ENCODE measurements at places on chromosomes 1 and 21.

DNA sequence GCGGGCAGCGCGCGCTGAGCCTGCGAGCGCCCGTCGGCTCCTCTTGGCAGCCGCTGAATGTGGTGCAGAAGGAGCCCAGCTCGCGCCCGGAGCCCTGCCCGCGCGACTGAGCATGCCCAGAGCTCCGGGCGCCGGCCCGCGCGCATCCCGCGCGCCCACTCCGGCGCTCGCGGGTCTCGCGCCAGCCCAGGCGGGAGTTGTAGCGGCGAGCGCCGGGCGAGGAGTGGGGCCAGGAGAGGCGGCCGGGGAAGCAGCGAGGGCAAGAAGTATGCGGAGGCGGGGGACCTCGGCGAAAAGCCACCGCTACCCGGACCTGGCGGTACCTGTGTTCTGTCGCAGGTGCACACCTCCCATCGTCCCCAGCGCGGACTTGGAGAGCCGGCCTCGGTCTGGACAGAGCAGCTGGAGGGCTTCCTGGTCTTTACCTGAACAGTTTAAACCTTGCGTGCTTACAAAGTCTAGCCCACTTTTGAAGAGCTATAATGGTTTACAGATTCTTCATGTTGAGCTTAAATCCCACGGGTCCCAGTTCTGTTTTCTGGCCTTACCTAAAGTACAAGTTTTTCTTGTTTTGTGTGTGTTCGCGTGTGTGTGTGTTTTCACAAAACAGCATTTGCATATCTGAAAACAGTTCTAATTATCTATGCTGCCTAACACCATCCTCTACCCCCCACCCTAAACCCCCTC is at the start of gene DDAH1:
Gene DDAH1 (minus strand): TSS at position 61 of the 687 bp plus-strand sequence. CDS start 114 bp downstream, outside the sequence.
- peaks cover 37% of the 10 kb centered on the region for H3K27me3 ChIP-seq
- H3K4me3 ChIP-seq: peak within 1 kb of the TSS; percentile 82
- H3K4me1 ChIP-seq: no peaks in the 10 kb centered on the region
- no peak within 1 kb of the TSS for H3K27ac ChIP-seq
- H3K36me3 ChIP-seq: no peaks in the 10 kb centered on the region
- peak; percentile 86 for DNase-seq

GRCh38 chr1:205260948-205261732 is 33.4 kb downstream of the TMCC2 start:
- H3K4me1 ChIP-seq: no peaks in the 10 kb centered on the region
- no peaks in the 10 kb centered on the region for H3K27me3 ChIP-seq
- H3K4me3 ChIP-seq: no peak overlapping the region
- no peak for DNase-seq

DNA sequence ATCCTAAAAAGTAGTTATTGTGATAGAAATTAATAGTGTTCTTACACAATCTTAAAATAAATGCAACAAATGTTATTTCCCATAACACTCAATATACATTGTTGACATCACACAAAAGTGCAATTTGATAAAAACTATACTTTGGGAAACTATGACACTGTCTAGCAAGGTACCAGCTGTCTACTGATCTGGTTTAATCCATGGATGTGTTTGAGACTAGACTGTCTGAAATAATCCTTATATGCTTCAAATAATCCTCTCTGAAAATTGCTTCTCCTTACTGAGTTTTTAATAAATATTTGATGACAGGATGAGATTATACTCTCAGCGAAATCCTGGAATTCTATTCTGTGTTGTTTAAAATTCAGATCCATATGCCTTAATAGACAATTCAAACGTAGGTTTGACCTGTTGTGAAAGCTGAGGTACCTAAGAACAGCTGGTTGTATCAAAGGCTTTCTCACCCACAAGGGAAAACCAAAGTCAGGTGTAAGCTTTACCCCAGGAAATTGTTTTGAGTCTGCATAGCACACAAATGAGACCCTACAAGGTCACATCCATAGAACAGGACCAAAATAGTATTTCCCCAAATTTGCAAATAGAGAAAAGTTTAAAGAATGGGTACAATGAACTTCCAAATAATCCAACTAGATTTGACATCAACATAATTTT is 8.8 kb upstream of the GFI1 start:
- H3K27ac ChIP-seq: no peak overlapping the region
- no peaks in the 10 kb centered on the region for H3K4me1 ChIP-seq
- H3K36me3 ChIP-seq: no peaks in the 10 kb centered on the region
- no peak for DNase-seq

GRCh38 chr1:28905921-28906666 is 8.3 kb upstream of the EPB41 start:
- DNase-seq: no peak
- no peak overlapping the region for H3K27ac ChIP-seq
- no peaks in the 10 kb centered on the region for H3K36me3 ChIP-seq
- H3K4me3 ChIP-seq: no peak overlapping the region
- no peaks in the 10 kb centered on the region for H3K27me3 ChIP-seq
- no peaks in the 10 kb centered on the region for H3K4me1 ChIP-seq

- H3K27me3 ChIP-seq: no peaks in the 10 kb centered on the region
- no peak overlapping the region for H3K4me3 ChIP-seq
- no peaks in the 10 kb centered on the region for H3K4me1 ChIP-seq
- DNase-seq: no peak
- H3K36me3 ChIP-seq: no peaks in the 10 kb centered on the region
These were observed 3.9 kb downstream of the KCNA10 start for GRCh38 chr1:110515041-110515440.

DNA sequence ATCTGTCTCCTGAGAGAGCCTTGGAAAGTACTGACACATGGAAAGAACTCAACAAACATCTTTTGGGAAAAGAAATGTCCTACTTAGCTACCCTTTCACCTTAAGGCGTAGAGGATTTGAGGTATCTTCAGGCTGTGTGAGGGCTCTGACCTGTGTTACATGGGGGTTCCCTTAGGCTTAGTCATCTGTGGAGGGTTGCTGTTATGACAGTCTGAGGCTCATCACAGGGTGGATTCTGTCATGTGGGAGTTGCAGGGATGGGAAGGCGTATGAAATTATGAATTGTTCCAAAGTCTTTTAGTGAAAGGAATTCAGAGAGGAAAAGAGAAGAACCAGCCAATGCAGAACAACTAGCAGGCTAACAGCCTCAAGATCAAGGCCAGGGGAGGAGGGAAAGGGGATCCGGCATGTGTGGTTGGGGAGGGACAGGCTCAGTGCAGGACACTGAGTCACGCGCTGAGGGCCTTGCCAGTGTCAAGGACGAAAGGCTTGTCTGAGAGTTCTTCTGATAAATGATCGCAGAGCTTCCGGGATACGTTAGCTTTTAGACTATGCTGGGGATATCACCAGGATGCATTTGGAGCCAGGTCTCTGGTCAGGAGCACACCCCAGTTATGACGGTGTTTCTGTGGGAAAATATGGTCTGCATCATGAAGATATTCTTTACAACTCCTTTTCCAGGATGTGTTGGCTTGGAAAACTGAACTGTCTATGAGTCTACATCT is 24.6 kb upstream of the PLA2G2C start:
- no peaks in the 10 kb centered on the region for H3K4me1 ChIP-seq
- H3K36me3 ChIP-seq: no peaks in the 10 kb centered on the region
- no peak overlapping the region for H3K27ac ChIP-seq
- H3K27me3 ChIP-seq: peaks cover 30% of the 10 kb centered on the region
- H3K4me3 ChIP-seq: no peak overlapping the region

GRCh38 chr1:154479764-154480421 is 22.1 kb upstream of the TDRD10 start:
- no peak overlapping the region for H3K27ac ChIP-seq
- peak; percentile 83 for DNase-seq
- no peaks in the 10 kb centered on the region for H3K36me3 ChIP-seq
- no peak overlapping the region for H3K4me3 ChIP-seq
- peaks cover 8% of the 10 kb centered on the region for H3K4me1 ChIP-seq
- no peaks in the 10 kb centered on the region for H3K27me3 ChIP-seq

DNA sequence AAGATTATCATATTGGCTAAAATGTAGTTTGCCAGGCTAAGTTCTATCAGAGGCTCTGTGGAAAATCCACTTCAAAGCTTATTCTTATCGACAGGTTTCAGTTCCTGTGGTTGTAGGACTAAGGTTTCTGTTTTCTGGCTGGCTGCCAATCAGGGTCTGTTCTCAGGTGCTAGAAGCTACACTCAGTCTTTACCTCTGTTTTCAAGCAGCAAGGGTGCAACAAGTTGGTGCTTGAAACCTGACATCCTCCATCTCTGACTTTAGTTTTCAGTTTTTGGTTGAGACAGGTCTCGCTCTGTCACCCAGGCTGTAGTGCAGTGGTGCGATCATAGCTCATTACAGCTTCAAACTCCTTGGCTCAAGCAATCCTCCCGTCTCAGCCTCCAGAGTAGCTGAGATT is 15.3 kb upstream of the TMCO2 start:
- H3K27me3 ChIP-seq: no peaks in the 10 kb centered on the region
- no peak overlapping the region for H3K4me3 ChIP-seq
- no peaks in the 10 kb centered on the region for H3K4me1 ChIP-seq
- peaks cover 60% of the 10 kb centered on the region for H3K36me3 ChIP-seq
- H3K27ac ChIP-seq: no peak overlapping the region
- DNase-seq: no peak

- H3K27ac ChIP-seq: no peak overlapping the region
- peaks cover 3% of the 10 kb centered on the region for H3K4me1 ChIP-seq
- peaks cover 61% of the 10 kb centered on the region for H3K36me3 ChIP-seq
- DNase-seq: peak; percentile 93
- H3K4me3 ChIP-seq: no peak overlapping the region
These were observed 9.8 kb downstream of the ATP8B2 start for GRCh38 chr1:154335025-154335714.

DNA sequence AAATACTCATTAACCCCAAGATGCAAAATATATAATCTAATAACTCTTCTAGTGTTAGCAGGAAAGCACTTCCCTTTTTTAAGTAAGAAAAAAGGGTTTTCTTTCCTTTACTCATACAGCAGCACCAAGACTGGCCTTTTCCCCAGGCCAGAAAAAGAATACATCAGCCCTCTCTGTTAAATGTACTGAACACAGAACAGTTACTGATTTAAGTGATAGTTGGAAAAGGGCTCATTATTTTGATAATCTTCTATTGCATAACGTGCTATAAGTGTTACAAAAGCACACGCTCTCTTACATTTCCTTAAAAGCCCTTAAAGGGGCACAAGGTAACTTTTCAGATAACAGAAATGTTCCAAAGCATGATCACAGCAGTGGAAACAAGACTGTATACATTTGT is 142.9 kb downstream of the TIAM1 start:
- peaks cover 4% of the 10 kb centered on the region for H3K4me1 ChIP-seq
- H3K27ac ChIP-seq: no peak overlapping the region
- H3K4me3 ChIP-seq: no peak overlapping the region

DNA sequence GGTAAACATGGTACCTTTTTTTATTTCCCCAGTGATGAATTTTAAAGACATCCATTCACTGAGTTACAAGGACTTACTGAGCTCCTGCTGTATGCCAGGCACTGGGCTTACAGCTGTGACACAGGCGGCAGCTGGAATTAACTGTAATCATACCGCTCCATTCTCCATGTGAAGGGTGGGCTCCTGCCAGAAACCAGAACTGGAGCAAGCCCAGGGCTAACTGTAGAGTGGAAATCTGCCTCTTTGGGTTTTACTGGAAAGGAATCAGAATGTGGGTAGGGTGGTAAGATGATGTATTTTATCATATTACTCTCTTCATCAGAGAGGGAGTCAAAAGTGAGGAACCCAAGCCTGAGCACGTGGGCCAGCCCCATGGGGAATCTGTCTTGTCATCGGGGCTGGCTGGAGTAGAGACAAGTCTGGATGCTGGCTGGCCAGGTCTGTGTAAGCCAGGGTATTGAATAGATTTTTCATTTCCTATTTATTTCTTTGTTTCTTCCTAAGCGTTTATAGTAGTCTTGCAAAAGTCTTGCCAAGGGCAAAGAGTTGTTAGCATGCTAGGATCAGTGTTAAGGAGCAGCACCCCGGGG is 21.5 kb downstream of the FGGY start:
- H3K4me1 ChIP-seq: peaks cover 4% of the 10 kb centered on the region
- no peaks in the 10 kb centered on the region for H3K36me3 ChIP-seq
- H3K4me3 ChIP-seq: no peak overlapping the region
- DNase-seq: no peak

- no peaks in the 10 kb centered on the region for H3K27me3 ChIP-seq
- H3K36me3 ChIP-seq: no peaks in the 10 kb centered on the region
- no peaks in the 10 kb centered on the region for H3K4me1 ChIP-seq
- DNase-seq: no peak
These were observed 416 bp upstream of the TNFRSF14 start for GRCh38 chr1:2555634-2556276.

- peaks cover 71% of the 10 kb centered on the region for H3K36me3 ChIP-seq
- no peak for DNase-seq
- no peaks in the 10 kb centered on the region for H3K27me3 ChIP-seq
These were observed 14.8 kb downstream of the NUCKS1 start for GRCh38 chr1:205735218-205735617.
